ENCODE measurements at places on chromosomes 11 and 22. TPM values are rescaled to one million over a fixed set of nuclear protein-coding genes. Genes with fewer than 3 reads are reported as not detected.

The ANKK1 gene
- 0.06 TPM for total RNA-seq

The LINC01488 gene
- not detected for total RNA-seq

The ASPHD2 gene
- 3.9 TPM for total RNA-seq

The TTC17 gene
- 29.1 TPM for total RNA-seq

The ROBO4 gene
- total RNA-seq, result 3.6 TPM
